Uterus (tissue), 4 donors: ENCODE measurements at places on chromosomes 7 and 10. TPM values are rescaled to one million over a fixed set of nuclear protein-coding genes. Genes with fewer than 3 reads are reported as not detected.
A peak's percentile ranks its signal among the peaks of the same experiment; 100 is the strongest.

DNA sequence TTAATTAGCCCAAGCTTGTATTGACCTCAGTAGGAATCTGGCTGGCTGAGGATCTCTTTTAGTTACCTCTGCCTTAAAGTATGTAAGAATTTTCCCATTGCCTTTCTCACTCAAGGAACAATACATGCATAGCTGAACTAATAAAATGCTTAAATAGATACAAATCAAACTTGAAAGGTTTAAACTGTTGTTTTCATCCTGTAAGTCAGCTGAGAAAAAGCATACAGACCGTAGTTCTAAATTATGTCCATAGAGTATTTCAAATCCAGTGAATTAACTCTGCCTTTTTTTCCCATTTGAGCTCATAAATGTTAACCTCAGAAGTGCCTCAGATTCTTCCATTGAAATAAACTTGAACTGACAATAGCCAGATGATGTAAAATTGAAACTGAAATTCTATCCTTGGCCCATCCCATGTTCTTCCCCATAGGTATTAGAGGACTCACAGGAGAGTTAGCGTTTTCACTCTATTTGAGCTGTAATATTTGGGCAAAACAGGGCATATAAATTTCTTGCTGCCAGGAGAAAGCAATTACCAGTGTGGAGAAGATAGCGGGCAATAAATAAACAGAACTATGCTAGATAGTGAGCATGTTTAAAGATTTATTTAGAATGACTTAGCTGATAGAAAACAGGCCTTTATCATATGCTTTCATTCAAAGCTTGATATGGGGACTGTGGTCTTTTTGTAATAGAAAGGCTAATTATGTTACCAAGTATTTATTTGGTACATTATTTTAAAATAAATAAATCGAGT, 163.7 kb downstream of the WNT2 start:
- DNase-seq = no peak
- no peaks in the 10 kb centered on the region for H3K36me3 ChIP-seq
- H3K4me3 ChIP-seq = no peak overlapping the region
- H3K27me3 ChIP-seq = no peaks in the 10 kb centered on the region

- no peaks in the 10 kb centered on the region for H3K36me3 ChIP-seq
- H3K27me3 ChIP-seq = no peaks in the 10 kb centered on the region
- no peak for DNase-seq
- no peak overlapping the region for H3K27ac ChIP-seq
- no peaks in the 10 kb centered on the region for H3K4me1 ChIP-seq
- no peak overlapping the region for H3K4me3 ChIP-seq
Measured at GRCh38 chr7:114793155-114793845, 128.6 kb upstream of the MDFIC start.

- no peaks in the 10 kb centered on the region for H3K4me1 ChIP-seq
- no peak for DNase-seq
- H3K4me3 ChIP-seq = no peak overlapping the region
- no peaks in the 10 kb centered on the region for H3K36me3 ChIP-seq
Measured at GRCh38 chr10:66927251-66927935, 1.6 kb downstream of the LRRTM3 start.

DNA sequence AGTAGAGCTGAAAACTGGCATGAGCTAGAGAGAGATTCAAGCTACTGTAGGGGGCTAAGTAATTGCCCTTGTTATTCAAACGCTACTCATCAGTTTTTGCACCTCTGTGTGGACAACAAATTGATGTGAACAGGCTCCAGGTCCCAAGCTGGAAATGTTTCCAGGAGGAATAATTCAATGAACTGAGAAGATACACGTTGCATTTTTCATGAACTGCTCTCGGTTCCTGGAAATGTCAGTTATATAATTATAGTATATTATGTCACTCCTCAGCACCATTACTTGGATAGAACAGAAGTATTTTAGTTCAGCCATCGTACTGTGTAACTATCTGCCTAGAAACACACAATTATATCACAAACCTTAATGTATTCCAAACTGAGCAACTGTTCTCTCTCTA, 65.9 kb upstream of the A1CF start:
- H3K36me3 ChIP-seq = no peaks in the 10 kb centered on the region
- no peaks in the 10 kb centered on the region for H3K4me1 ChIP-seq
- no peak for DNase-seq
- H3K27ac ChIP-seq = no peak overlapping the region

DNA sequence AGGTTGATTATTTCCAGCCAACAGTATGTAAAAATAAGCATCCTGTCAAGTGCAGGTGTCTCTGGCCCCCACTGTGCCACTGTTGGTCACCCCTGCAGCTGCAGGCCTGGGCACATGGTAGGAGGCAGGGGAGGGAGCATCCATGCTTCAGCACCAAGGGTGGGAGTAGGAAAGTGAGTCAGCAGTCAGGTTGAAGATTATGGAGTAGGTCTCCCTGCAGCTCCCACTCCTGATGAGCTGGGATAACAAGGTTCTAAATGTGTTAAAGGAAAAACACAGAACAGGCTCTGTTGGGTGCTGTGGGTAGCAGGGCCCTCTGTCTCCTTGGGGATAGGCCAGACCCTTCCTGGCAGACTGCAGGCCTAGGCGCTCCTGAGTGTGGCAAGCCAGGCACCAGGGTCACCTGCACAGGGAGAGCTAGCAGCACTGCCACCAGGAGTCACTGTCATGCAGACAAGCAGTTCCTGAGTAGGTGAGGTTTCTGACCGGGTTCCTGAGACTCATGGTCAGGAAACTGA, 59.3 kb downstream of the NUDCD3 start:
- H3K36me3 ChIP-seq = no peaks in the 10 kb centered on the region
- no peak overlapping the region for H3K27ac ChIP-seq
- no peaks in the 10 kb centered on the region for H3K27me3 ChIP-seq
- H3K4me3 ChIP-seq = no peak overlapping the region
- H3K4me1 ChIP-seq = no peaks in the 10 kb centered on the region
- no peak for DNase-seq

- H3K27ac ChIP-seq = no peak overlapping the region
- H3K36me3 ChIP-seq = no peaks in the 10 kb centered on the region
- H3K4me3 ChIP-seq = no peak overlapping the region
- H3K27me3 ChIP-seq = no peaks in the 10 kb centered on the region
Measured at GRCh38 chr7:111083413-111083812, 7.5 kb upstream of the LRRN3 start.

DNA sequence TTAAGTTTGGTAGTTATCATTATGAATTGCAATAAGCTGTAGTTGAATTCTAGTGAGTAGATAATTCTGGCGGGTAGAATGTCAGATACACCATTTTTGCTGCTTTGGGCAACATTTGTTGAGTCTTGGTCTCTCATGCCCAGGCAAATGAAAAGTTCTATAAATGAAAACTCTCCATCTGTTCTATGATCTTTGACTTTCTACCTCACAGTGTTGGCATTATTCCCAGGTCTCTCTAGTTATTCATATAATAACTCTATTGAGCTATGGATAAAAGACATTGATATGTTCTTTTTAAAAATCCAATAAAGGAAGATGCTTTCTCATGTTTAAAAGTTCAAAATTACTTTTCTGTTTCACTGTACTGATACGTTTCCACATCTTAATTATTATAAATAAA, 415.3 kb upstream of the SEMA3D start:
- no peak for DNase-seq
- H3K36me3 ChIP-seq = no peaks in the 10 kb centered on the region
- H3K27me3 ChIP-seq = no peaks in the 10 kb centered on the region
- H3K27ac ChIP-seq = no peak overlapping the region

DNA sequence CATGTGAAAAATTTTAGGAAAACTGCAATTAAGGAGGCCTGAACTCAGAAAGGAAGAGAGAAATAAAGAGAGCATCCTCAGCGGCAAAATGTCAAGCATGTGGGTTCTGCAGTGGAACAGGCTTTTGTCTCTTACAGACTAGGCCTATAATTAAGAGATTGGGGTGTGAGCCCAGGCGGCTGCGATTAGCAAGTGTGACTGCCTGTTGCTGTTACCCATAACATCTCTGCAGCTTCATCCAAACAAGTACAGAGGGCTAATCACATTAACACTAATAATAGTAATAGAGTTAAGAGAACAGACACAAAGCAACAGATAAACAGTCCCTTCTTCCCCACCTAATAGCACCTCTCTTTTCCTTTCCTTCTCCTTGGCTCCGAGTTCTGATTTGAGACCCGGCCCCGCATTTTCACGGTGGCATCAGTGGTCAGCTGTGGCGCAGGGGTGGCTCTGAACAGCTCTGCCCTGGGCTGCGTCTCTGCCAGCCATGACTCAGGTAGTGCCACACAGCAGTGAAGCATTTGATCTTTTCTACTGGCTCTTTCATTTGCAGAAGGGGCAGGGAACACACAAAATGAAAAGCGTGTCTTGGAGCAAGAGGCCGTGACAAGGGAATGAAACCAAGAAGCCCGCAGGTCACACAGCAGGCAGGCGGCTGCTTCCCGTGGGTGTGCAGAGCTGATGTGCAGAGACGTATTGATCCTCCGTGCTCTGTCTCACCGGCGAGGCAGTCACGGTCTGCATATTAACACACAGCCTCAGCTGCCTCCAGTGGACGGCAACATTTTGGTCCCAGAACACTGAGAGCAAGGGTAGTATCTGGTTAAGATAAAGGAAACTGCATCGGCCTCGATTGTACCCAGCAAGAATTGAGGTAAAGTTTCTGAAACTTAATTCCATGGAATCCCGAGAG, 103.1 kb downstream of the KLF6 start:
- no peak for DNase-seq
- no peaks in the 10 kb centered on the region for H3K4me1 ChIP-seq
- no peak overlapping the region for H3K4me3 ChIP-seq

GRCh38 chr10:88849234-88849633, 2.4 kb downstream of the ANKRD22 start:
- no peak for DNase-seq
- no peaks in the 10 kb centered on the region for H3K4me1 ChIP-seq
- H3K4me3 ChIP-seq = no peak overlapping the region
- H3K27ac ChIP-seq = no peak overlapping the region
- H3K36me3 ChIP-seq = no peaks in the 10 kb centered on the region
- H3K27me3 ChIP-seq = no peaks in the 10 kb centered on the region

- H3K4me3 ChIP-seq = no peak overlapping the region
- peaks cover 15% of the 10 kb centered on the region for H3K4me1 ChIP-seq
- H3K36me3 ChIP-seq = no peaks in the 10 kb centered on the region
Measured at GRCh38 chr10:132637477-132638129, 100.0 kb downstream of the INPP5A start.

- no peak overlapping the region for H3K4me3 ChIP-seq
- DNase-seq = no peak
- H3K4me1 ChIP-seq = no peaks in the 10 kb centered on the region
- H3K36me3 ChIP-seq = no peaks in the 10 kb centered on the region
Measured at GRCh38 chr7:70426249-70426880, 705.6 kb upstream of the GALNT17 start.

GRCh38 chr10:35607475-35608327, 2.6 kb downstream of the GJD4 start:
- no peak overlapping the region for H3K4me3 ChIP-seq
- no peaks in the 10 kb centered on the region for H3K36me3 ChIP-seq
- DNase-seq = no peak
- no peaks in the 10 kb centered on the region for H3K4me1 ChIP-seq

DNA sequence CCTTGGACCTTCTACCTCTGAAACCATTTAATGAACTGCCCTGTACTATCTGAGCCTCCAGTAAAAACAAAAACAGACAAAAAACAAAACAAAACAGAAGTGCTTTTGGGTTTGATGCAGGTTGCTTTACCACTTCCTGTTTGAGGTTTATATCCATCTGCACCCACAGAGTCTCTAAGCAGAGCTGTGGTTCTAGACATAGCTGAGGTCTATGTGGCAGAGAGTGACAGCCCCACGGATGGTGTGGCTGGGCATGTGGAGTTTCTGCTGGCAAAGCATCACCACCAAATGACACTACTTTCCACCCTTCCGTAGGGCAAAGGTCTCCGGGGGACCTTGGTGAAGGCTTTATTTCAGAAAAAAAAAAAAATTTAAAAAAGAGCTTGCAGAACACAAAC, 754.2 kb downstream of the GRID1 start:
- DNase-seq = no peak
- no peaks in the 10 kb centered on the region for H3K4me1 ChIP-seq
- H3K4me3 ChIP-seq = no peak overlapping the region
- no peak overlapping the region for H3K27ac ChIP-seq

DNA sequence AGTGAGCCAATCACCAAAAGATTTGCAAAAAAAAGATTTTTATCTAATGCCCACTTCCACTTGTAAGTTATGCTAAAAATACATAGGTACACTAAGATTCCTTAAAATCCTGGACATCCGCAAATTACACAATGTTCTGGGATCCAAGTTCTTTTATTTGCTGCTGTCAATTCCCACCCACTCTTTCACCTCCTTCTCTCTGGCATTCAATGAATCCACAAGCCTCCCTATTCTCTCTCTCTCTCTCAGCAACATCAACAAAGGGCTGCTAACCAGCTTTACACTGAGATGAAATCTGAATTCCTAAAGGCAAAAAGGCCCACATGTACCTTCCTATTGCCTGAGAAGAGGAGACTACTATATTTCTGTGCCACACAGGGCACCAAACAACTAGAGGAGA, 99.9 kb downstream of the ARMH3 start:
- H3K36me3 ChIP-seq = no peaks in the 10 kb centered on the region
- DNase-seq = no peak
- no peak overlapping the region for H3K4me3 ChIP-seq
- no peaks in the 10 kb centered on the region for H3K4me1 ChIP-seq
- H3K27me3 ChIP-seq = no peaks in the 10 kb centered on the region

GRCh38 chr10:86056672-86057071, 309.9 kb downstream of the GRID1 start:
- no peaks in the 10 kb centered on the region for H3K36me3 ChIP-seq
- H3K4me1 ChIP-seq = no peaks in the 10 kb centered on the region
- no peak overlapping the region for H3K4me3 ChIP-seq
- DNase-seq = no peak
- H3K27ac ChIP-seq = no peak overlapping the region

GRCh38 chr10:60908896-60909295, 35.1 kb downstream of the RHOBTB1 start:
- no peak for DNase-seq
- no peaks in the 10 kb centered on the region for H3K36me3 ChIP-seq
- H3K4me3 ChIP-seq = no peak overlapping the region
- no peaks in the 10 kb centered on the region for H3K27me3 ChIP-seq
- H3K27ac ChIP-seq = peak overlapping the region; percentile 70

DNA sequence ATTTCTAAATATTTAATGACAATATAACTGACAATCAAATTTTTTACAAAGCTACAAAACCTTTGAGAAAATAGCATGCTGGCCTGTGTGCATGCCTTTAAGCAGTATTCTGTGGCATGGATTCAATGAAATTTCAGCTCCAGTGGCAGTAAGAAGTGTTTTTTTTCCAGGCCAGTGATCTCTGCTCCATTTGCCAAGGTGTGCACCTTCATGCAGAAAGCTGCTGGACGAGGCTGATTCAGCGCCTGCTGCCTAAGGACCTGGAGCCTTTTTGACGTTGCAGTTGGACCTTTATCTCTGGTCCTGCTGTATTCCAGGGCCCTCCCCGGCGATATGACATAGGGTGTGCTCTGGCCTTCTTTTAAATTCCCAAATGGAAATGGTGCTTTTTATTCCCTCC, 26.6 kb downstream of the VWC2 start:
- DNase-seq = no peak
- no peak overlapping the region for H3K4me3 ChIP-seq
- H3K27me3 ChIP-seq = no peaks in the 10 kb centered on the region
- H3K36me3 ChIP-seq = no peaks in the 10 kb centered on the region
- H3K27ac ChIP-seq = no peak overlapping the region

Gene SNX8
- total RNA-seq = 75.3 TPM

Gene PILRA
- total RNA-seq = 20.6 TPM

Gene RNF133
- total RNA-seq = 6.9 TPM

Gene WASHC2C
- 70.4 TPM for total RNA-seq

Gene RNLS
- 19.7 TPM for total RNA-seq

Gene ZFYVE27
- 32.3 TPM for total RNA-seq

Gene CFAP58
- total RNA-seq = 0.29 TPM

Gene FLNC
- 96.1 TPM for total RNA-seq

Gene EPHA1
- not detected for total RNA-seq

Gene DOCK1
- 49.7 TPM for total RNA-seq
